Activated naive CD4-positive, alpha-beta T cell (primary cell): ENCODE measurements at places on chromosomes 11 and 22.

DNA sequence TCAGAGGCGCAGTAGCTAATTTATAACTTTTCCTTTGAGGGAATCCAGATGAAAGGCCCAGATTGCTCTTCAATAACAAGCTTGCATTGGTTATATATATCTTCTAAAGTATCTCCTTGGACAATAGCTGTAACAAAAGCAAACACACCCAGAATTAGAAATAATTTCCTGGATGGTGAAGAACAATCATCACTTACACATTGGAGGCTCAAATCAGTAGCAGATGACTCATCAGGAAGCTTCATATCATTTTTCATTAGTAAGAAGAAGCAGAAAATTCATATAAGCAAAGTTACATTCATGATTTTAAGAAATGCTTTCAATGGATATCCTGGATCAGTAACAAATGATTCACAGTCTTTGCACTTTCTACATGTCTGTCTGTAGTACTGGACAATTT, 173.6 kb upstream of the CCDC90B start:
- no peak for DNase-seq

- DNase-seq: no peak
Measured at GRCh38 chr11:103637295-103637694, 399.1 kb upstream of the DDI1 start.

DNA sequence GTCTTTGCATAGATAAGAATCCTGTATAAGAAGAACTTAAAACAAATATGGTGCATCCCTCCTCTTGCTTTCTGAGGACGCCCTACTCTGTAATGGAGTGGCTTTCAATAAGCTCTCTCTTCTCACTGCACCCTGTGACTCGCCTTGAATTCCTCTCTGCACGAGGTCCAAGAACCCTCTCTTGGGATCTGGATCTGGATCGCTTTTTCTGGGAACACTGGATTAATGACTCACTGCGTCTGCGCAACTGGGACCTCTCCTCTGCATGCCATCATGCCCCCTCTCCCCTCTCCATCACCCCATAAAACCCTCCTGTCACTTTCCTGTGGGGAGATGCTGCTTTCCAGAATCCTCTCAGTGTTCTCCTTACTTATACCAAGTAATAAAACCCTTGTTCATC, 15.1 kb upstream of the CABP2 start:
- no peak for DNase-seq

GRCh38 chr11:115912484-115912945, 408.3 kb upstream of the CADM1 start:
- no peak for DNase-seq

GRCh38 chr11:47104261-47104950, 72.3 kb downstream of the ARFGAP2 start:
- no peak for DNase-seq

GRCh38 chr11:10696468-10697322, 3.1 kb upstream of the IRAG1 start:
- no peak for DNase-seq

GRCh38 chr11:109851780-109852390, 241.3 kb upstream of the ZC3H12C start:
- no peak for DNase-seq

DNA sequence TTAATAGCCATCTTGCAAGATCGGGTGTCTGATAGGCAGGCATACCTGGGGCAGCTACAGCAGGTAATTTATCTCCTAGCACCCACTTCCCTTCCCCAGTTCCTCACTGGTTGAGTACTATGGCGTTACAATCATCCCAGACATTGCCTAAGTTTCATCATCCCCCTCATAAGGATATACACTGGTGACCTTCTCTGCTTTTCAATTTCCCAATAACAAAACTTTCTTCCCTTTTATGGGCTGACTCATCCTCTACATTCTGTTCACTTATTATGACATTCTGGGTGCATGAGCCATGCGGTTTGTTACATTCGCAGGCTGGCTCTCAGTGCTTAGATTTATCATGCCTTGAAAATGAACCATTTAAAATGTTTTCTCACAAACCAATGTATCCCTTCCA, 5.0 kb upstream of the MRPL11 start:
- DNase-seq: no peak

DNA sequence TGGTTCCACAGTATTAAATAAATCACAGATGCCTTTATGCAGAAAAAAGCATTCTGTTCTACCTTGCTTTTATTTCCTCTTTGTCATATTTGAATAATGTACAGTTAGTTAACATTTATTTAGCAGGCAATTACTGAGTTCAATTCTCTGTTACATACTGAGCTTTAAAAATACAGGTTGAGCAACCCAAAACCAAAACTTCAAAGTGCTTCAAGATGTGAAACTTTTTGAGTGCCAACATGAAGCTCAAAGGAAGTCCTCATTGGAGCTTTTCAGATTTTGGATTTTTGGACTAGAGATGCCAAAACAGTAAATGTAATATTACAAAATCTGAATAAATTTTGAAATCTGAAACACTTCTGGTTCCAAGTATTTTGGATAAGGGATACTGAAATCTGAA, 54.1 kb downstream of the PDHX start:
- DNase-seq: no peak

DNA sequence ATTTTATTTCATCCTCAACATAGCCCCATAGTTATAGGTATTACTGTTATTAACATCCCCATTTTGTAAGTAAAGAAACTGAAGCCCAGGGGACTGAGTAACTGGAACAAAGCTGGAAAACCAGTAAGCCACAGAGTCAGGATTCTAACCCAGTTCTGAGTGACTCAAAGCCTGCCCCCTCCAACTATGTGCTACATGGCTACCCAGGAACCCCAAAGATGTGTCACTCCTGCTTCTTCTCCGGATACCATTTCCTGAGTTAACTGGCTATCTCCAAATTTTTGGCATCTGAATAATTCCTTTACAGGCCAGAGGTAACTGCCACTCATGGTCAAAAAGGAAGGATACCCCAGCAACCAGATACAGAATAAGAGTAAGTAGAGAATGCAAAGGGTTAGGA, 43.6 kb downstream of the TENM4 start:
- DNase-seq: no peak

DNA sequence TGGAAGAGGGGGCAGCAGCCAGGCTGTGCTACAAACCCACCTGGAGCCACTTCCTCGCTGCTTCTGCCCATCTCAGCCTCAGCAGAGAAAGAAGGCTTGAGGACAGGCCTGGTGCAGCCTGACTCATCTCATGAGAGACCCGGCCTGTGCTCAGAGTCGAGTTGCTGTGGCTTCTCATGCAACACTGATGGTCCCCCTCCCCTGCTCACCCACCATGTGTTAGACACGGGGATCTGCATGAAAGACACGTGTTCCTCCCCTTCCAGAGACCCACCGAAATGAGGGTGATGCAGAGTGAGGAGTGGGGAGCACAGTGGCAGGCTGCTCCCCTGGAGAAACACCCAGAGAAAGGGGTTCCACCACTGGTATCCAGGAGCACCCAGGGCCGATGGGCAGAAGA, 15.0 kb downstream of the RTN4R start:
- no peak for DNase-seq

DNA sequence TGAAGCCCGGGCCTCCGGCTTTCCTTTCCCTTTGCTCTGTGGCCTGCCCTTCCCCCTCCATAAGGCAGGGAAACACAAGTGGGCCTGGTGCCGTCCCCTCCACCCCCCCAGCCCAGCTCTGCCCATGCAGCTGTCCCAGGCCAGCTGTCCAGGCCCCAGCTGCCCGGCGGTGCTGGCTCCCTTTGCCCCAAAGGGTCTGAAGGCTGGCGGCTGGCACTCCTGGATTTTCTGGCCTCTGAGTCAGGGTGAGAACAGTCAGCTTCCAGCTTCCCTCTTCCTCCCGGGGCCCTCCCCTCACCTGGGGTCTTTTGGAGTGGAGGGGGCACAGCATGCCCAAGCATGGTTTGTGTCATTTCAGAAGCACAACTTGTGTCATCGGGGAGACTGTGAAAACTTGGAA, 27.8 kb downstream of the CD82 start:
- no peak for DNase-seq

- no peak for DNase-seq
Measured at GRCh38 chr11:114350022-114350421, 50.3 kb downstream of the C11orf71 start.

DNA sequence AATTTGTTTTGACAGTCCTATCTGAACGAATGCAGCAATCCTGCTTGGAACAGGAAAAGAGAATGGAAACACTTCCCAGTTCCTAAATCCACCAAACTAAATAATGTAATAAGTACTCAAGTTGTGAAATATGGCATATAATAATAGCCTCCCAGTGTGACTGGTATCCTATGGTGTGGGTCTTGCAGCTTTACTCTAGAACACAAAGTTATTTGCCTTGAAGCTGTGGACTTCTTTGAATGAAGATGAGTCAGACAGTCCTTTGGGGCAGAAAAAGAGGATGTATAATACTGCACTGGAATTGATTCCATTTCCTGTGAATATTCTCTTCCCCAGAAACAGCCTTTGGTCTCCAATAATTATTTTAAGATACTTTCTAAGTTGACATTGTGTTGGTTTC, 887.0 kb downstream of the KCNA4 start:
- no peak for DNase-seq

DNA sequence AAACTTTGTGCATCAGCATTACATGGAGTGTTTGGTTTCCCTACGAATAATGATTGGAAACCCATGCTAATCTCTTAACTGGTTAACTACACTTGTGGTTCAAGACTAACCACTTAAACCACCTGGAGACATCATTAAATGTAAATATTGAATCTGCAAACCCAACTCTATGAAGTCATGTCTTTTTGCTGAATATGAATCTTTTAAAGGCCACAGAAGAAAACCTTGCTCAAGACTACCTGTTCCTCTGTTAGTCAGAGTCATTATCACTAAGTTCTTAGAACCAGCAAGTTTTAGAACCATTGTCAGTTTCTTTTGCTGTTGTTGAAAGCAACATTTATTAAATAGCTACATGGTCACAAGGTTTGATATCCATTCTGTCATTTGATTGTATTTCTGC, 70.7 kb downstream of the SIK2 start:
- no peak for DNase-seq

- no peak for DNase-seq
Measured at GRCh38 chr11:121485216-121485615, 32.4 kb upstream of the SORL1-AS1 start.

- DNase-seq: no peak
Measured at GRCh38 chr11:23313001-23313400, 452.7 kb upstream of the CCDC179 start.

GRCh38 chr11:96680211-96681018, 290.6 kb downstream of the JRKL start:
- no peak for DNase-seq

- DNase-seq: no peak
Measured at GRCh38 chr11:83818349-83818748, 532.2 kb upstream of the CCDC90B start.

DNA sequence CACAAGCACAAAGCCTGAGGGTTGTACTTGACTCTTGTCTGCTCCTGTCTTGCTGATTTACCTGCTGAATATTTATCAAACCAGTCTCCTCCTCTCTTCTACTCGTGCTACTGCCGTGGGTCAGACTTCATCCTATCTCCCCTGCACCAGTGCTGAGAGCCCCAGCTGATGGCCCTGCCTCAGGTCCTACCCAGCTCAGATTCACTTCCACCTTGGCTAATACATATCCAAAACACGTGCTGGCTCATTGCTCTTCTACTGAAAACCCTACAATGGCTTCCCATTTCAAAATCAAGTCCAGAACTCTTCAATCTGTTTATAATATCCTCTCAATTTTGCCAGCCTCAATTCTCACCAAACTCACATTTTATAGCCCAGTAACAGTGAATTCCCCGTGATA, 48.3 kb downstream of the RAB30 start:
- DNase-seq: no peak

DNA sequence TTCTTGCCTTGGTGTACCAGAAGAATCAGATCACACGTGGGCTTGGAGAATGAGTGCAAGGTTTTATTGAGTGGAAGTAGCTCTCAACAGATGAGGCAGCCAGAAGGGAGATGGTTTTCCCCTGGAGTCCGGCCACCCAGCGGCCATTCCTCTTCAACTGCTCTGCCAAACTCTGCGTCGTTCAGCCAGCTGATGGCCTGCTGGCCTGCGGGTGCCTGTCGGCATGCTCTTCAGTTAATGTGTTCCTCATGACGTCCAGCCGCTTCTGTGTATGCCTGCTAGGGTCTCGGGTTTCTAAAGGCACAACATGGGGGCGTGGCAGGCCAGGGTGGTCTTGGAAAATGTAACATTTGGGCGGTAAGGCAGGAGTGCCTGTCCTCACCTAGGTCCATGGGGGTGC, 487.9 kb upstream of the LRRC4C start:
- DNase-seq: no peak

DNA sequence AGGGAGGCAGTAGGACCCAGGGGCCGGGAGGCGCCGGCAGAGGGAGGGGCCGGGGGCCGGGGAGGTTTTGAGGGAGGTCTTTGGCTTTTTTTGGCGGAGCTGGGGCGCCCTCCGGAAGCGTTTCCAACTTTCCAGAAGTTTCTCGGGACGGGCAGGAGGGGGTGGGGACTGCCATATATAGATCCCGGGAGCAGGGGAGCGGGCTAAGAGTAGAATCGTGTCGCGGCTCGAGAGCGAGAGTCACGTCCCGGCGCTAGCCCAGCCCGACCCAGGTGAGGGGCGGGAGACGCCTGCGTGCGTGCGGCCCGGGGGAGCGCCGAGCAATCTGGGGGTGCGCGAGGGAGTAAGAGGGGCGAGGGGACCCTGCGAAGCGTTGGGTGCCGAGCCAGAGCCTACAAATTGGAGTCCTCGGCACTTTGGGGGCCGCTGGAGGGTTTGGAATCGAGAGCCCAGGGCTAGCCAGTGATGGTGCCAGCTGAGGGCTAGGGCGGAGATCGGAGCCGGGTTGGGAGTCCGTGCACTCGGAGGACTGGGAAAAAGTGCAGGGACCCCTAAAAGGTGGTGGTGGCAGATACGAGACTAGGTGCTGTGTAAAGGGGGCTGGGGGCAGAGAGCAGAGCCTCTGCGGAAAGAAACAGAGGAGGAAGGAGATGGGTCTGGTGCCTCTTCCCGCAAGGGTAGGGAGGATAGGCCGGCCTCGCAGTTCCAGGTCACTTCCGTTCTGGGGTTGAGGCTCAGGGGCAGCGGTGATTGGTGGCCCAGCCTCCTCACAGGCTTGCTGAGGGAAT, at the start of gene SERPINH1:
Gene SERPINH1 (plus strand): TSS at position 206 of the 788 bp plus-strand sequence. CDS start 4,097 bp downstream, outside the sequence.
- peak; percentile 46 for DNase-seq

DNA sequence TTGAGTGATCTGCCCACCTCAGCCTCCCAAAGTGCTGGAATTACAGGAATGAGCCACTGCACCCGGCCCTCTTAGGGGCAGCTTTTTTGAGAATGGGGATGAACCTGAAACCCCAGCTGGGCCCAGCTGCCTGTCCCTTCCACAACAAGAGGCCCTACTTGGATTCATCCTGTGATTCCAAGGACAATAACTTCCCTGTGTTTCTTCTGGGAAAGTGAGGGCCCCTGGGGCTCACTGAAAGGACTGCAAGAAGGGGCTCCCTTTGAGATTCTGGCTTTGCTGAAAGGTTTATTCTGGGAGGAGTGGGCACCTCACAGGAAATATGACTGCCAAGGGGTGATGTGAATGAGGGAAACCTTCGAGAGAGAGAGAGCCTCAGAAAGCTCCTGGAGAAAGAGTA, 12.3 kb upstream of the GNAZ start:
- no peak for DNase-seq
